Activated CD8-positive, alpha-beta T cell treated with anti-CD3 and anti-CD28 coated beads, Interleukin-2, amount 10 ng/mL, durations not matched to agents 7 days and 5 days (primary cell): ENCODE measurements at places on chromosomes 3 and 15. TPM values are rescaled to one million over a fixed set of nuclear protein-coding genes. Genes with fewer than 3 reads are reported as not detected.

- no peak for DNase-seq
These were observed 118.7 kb upstream of the KLHL25 start for GRCh38 chr15:85913461-85913860.

- peak; percentile 86 for DNase-seq
These were observed 33.1 kb downstream of the GRK7 start for GRCh38 chr3:141796081-141796888.

The HAPLN3 gene
- total RNA-seq: 79.0 TPM

DNA sequence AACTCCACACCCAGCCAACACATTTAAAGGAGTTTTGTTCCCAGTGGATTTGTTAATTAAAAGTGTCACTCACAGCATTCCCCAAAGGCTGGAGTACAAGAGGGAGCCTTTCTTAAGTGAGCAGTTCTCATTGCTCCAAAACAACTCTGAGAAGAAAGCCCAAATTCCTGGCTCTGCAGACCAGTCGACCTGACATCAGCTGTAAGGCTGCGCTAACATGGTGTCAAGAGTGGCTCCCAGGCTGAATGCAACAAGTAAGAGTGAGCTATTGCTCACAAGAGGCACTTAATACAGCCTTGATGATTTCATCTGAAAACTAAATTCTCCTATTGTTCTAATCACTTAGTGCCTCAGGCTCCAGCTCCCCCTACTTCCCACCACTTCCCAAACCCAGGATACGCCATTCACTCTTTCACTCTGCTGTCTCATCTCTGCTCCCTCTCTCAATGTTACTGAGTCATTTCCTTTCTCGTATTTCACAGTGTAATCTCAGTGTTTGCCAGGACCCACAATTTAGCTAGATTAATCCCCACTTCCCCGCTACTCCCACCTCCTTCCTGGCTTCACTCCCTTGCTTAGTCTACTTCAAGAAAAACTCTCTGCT is 81.8 kb downstream of the WWTR1 start:
- DNase-seq: no peak
